ENCODE measurements at places on chromosomes 4 and X. TPM values are rescaled to one million over a fixed set of nuclear protein-coding genes. Genes with fewer than 3 reads are reported as not detected.

Gene OPHN1
- polyA plus RNA-seq = 4.5 TPM

- DNase-seq = no peak
Measured at GRCh38 chrX:51954592-51954991, 61.2 kb downstream of the MAGED1 start.

DNA sequence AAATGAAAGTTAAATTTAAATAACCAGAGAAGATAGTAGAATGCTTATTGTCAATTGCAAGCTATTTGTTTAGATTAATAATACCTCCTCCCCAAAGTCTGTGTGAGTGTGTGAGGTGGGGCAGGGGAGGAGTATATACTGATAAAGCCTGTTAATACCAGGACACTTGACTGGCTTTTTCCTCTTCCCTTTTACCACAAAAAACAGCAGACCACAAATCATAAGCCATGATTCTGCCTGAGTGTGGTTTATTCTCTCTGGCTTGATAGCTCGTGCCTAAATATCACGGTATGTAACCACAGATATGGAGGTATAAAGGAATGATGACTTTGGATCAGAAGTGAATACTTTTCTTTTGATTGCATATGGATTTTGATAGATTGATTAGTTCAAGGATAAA is 21.9 kb upstream of the SCRG1 start:
- no peak for DNase-seq

GRCh38 chrX:130885996-130886395 is 17.0 kb downstream of the ENOX2 start:
- no peak for DNase-seq

GRCh38 chr4:78369679-78370078 is 181.9 kb upstream of the ANXA3 start:
- no peak for DNase-seq

Data from IMR-90 (cell line).